Umbilical cord (tissue), 2 donors: ENCODE measurements at places on chromosomes 12 and 14.

DNA sequence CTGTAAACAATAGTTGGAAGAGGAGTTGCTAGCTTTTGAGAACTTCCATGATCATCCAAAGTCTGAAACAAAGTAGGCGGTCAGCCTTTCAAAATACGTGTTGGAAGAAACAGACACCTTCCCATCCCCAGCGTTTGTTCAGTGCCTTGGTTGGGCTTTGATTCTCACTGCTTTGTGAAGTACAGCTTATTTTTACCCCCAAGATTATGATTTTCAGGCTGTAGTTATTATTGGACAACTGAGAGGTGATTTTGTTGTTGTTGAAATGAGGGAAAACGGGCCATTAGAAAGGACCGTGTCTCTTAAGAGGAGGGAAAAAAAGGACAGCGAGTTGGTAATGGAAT, 921 bp upstream of the CEP83 start:
- no peak for DNase-seq

DNA sequence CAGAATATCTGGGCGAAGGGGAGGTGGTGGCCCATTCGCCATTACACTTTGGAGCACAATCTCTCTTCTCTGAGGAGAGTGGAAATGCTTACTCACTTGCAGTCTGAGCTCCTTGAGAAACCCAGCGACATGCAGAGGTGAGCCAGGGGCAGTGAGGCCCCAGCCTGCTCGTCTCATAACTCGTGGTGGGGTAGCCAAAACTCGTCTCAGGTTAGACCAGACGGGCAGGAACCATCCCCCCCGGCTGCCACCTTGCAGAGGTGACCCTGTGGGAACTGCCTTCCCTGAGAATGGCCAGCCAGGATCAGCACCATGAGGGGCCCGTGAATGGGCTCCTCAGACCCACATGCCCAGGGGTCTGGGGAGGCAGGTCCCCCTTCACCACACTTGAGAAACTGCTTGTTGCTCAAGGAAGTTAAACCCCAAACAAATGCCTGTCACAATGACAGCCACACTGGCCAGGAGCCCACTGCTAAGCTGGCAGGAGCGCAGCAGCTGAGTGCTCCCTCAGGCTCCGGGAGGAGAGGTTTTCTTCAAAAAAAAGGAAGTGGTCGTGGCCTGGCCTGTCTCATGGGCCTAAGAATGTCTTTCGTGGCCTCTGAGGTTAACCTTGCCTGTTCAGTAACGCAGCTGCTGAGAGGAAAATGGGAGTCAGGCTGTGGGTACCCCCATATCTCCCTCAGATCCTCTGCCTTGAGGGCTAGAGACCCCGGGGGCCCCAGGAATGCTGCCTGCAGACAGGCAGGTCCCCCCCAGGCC, 9.2 kb upstream of the ALDH2 start:
- peak; percentile 30 for DNase-seq

DNA sequence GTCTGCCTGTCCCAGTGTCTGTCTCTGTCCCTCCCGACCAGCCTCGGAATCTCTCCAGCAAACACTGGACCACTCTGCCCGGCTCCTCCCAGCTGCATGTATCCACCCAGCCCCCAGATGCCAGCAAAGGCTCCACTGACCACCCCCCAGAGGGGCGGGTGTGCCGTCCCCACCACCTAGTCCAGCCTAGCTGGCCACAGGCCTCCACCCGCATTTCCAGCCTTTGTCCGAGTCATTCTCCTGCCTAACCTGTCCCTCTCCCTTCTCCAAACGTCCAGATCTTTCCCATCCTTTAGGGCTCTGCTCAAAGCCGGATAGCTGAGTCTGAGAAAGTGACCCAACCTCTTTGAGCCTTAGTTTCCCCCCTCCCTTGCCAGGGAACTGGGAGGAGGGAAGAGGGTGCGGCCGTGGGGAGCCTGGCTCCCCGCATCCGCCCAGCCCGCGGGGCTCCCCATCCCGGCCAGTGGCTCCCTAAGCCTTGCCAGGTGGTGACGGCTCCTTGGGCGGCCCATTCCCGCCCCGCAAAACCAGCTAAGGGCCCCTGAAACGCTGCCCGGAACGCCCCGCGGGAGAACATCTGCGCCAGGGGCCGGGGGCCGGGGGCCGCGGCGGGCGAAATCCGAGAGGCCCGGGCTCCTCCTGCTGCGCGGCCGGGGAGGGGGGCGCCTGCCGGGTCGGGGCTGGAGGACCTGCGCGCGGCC, 34.6 kb upstream of the ANKRD9 start:
- DNase-seq = peak; percentile 64

DNA sequence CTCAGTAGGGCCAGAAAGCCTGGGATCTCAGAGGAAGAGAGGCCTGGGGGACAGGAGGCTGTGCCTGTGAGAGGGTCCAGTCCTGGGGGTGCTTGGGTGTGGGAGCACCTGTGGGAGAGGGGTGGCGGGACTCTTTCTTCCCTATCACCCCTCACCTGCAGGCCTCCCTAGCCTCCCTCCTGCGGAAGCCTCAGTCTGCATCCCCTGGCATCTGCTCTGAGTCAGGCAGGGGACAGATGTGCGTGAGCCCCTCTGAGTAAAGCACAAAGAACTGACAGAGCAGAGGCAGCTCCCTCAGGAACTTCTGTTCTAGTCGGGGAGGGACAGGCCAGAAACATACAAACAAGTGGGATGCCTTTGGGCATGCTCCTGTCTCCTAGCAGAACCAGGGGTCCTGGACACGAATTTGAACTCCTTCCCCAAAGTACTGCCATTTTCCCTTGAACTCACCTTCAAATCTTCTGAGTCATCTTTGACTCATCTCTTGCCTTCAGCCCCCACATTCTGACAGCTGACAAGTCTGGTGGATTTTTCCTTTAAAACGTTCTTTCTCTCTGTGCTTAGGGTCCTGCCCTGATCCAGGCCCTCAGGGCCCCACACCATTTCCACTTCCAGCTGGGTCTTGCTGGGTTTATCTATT, 8.5 kb upstream of the HSP90AA1 start:
- DNase-seq = no peak

DNA sequence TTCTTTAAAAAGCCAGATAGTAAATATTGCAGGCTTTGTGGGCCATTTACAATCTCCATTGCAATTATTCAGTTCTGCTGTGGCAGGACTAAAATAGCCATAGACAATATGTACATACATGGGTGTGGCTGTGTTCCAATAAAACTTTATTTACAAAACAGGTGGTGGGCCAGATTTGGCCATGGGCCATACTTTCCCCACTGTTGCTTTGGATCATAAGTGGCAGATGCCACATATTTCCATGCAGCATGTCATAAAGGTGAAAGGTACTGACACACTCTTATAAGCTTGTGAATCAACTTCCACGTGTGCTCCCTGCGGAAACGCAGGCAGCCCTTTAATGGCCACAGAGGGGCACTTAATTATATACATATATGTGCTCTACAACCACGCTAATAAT, 244.4 kb upstream of the FOXN3 start:
- no peak for DNase-seq

- DNase-seq = no peak
Observed at GRCh38 chr12:5096241-5096924, 52.7 kb downstream of the KCNA5 start.

- DNase-seq = no peak
Observed at GRCh38 chr14:29166507-29166906, 399.9 kb downstream of the FOXG1 start.

DNA sequence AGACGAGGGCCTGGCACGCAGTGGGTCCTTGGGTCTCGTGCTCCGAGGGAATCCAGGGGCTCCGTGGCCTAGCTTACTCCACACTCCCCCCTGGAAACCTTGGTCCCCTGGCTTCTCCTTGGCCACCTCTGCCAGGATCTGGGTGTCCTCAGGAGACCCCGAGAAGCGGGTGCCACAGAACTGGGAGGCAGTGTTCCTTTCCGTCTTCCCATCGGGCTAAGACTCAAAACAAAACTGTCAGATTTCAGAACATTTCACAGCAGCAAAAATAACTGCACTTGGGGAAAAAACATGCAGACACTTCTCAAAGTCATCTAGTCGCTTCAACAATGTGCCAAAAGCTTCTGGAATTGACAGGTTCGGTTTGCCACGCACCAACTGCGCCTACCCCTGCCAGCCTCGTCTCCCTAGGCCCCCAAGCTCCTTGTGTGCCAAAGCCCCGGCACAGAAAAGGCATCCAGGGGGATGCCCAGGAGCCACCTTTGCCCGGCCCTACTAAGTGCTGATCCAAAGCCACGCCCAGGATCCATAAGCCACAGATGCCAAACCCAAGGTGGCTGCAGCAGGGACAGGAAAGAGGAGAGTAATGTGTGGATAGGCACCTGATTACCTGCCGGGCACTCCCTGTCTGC, 58.4 kb upstream of the DIO3 start:
- no peak for DNase-seq
